ENCODE measurements at places on chromosomes 2 and 18.

DNA sequence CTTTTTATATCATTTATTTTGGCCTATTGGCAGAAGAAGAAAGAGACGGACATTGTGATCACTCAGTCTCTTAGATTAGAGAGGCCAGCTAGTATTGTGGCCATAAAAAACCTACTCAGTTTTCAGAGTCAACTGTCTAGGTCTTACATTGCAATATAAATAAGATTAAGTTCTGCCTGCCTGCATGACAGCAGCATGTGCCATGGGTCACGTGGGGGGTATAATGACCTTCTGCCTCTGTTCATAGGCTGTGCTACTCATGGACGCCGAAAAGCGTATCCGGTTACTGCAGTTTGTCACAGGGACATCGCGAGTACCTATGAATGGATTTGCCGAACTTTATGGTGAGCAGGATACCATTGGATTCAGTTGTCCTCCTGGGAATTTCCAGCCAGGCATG lies 238.5 kb downstream of the ALPK2 start:
- DNase-seq = no peak

DNA sequence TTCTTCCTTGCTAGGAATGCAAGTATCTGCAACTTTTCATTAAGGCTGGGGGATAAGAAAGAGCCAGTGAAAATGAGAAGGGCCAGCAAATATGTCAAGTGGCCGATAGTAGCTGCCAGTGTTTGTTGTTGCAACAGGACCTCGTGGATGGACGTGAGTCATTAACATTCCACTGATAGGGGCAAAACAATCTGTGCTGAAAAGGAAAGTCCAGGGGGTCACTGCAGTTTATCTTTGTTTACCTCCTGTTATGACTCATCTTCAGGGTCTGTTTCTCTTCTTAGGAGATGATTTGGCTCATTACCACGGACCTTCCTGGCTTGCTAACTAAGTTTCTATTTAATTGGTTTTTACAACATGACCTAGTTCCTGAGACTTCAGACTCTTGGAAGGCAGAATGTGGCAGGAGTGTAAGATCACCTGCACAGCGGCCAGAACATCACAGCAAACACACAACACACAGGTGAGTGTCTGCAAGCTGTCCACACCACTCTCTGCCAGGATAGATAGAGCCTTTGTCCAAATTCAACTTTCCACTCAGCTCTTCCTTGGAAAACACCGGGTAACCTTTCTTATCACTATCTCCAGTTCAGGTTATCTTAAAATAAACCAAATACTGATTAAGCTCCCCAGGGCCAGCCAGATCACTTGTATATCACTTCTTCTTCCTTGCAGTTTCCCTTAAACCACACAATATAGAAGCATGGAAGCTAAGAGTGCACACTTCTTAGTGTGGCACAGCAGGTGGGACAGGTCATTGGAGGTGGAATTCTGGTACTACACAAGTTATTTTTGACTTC lies 157.5 kb upstream of the LMAN1 start:
- DNase-seq = no peak

- DNase-seq = no peak
Measured at GRCh38 chr2:137357634-137358033, 592.3 kb downstream of the THSD7B start.

DNA sequence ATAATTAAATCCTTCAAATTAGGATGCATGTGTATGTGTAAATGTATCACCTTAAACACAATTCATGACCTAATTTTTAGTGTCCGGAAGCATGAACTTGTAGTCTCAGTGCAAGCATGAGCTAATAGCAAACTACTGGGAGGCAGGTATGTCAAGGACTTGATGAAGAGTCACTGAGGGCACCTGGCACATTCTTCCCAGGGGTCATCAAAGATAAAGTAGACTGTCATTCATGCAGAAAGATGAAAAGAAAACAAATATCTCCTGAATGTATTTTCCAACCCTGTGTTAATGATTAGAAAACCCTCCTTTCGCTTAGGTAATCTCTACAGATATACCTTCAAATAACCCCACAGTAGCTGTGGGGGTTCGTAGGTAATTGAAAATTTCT lies 234.9 kb downstream of the SOCS6 start:
- DNase-seq = no peak

DNA sequence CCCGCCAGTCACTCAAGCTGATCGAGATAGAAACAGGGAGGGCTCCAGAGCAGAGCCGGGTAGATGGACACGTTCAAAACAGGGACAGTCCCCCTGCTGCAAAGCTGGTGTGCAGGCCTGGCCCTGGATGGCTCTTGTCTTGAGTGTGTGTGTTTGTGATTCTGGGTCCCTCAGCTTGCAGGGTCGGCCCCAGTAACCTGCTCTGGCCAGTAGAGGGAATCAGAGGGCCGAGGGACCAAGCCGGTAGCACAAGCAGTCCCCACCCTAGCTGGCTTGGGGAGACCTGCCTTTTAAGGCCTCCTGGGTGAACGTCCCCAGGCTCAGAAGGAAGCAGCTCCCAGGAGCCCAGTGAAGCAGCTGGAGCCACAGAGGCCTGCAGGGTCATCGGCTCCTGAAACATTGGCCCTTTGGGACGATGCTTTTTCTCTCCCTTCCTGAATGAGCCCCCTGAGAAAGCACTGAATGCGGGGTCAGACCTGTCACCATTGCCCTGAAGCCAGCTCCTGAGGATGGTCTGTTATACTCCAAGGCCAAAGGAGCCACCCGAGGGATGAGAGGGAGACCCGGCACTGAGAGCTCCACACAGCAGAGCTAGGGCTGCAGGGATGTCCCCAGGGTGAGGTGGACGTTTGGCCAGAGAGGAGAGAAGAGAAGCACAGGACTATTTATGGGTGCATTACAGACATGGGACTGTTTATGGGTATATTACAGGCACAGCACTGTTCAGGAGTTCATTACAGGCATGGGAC lies 15.4 kb upstream of the MLPH start:
- peak; percentile 30 for DNase-seq

DNA sequence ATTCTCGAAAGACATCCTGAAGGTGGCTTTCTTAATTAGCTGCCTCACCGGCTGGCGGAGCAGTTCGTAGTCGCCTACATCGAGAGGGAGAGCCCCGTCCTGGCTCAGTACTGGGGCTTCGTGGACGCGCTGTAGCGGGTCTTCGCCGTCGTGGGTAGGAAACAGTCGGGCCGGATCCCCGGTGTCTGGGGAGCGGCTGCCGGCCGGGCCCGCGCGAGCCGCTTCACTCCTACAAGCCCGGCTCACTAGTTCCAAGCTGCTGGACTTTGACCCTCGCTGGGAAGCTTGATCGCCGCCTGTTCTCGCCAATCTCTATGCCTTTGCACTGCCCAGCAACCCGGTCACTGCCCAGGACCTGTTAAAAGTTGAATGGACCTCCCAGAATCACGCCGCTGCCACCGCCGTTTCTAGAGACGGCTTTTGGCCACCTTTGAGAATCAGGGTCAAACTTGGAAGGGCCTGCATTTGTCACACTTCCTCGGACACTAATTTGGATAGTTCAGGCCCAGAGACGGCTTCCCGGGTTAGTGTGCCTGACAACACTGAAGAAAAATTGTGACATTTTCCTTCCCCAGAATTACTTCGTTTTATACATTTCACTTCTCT lies 41.4 kb upstream of the AKAIN1 start:
- DNase-seq = peak; percentile 40

- no peak for DNase-seq
Measured at GRCh38 chr2:170377500-170378207, 199.7 kb downstream of the MYO3B start.

GRCh38 chr2:219440388-219441256 lies 6.0 kb downstream of the SPEG start:
- DNase-seq = no peak

DNA sequence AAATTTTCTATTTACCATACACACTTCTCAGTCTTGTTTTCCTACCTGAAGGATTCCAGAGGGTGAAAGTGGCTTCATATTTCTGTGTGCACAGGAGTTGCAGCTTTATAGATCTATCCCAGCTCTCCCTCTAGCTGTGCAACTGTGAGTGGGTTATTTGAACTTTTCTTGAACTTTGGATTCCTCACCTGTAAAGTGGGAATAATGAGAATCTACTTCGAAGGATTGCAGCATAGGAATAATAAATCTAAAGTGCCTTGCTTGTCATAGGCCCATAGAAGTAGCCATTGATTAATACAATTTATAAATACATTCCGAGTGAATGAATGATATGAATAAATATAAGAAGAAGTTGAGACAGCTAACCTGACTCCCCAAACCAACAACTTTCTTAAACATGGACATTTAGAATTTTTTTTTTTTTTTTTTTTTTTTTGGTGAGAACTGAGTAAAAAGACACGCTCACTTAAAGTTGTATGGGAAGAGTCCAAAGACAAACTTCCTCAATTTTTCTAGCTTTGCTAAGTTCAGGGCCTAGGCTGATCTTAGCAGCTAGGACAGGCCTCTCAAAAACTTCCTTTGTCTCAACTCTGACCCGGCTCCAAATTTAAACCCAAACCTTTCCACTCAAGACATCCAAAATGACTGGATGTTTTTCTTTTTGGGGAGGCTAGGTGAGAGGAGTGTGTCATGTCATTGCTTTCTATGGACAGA lies 203.3 kb upstream of the FBXO11 start:
- no peak for DNase-seq

- DNase-seq = no peak
Measured at GRCh38 chr18:33840212-33840593, 262.2 kb downstream of the ASXL3 start.

GRCh38 chr2:229475778-229476177 lies 204.7 kb upstream of the PID1 start:
- no peak for DNase-seq

DNA sequence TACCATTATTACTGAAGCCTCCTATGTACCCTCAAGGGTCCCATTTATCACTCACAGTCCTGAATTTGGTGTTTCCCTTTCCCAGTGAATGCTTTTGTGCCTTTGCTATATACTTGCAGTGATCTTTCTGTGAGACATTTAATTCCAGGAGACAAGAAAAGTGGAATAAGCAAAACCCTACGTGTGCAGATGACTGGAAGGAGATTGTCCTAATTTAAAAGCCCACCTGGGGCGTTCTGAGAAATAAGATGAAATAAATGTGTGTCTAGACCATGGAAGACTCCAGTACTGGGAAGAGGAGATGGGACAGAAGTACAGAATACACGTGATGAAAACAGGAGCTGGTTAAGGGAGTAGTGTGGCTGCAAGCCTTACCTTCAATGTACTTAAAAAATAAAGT lies 19.3 kb downstream of the TYMS start:
- DNase-seq = no peak

- DNase-seq = no peak
Measured at GRCh38 chr18:42305869-42306593, 351.0 kb downstream of the PIK3C3 start.

GRCh38 chr2:238155051-238155760 lies 3.6 kb upstream of the ERFE start:
- DNase-seq = no peak

- no peak for DNase-seq
Measured at GRCh38 chr2:147499785-147500184, 345.0 kb upstream of the ACVR2A start.

- no peak for DNase-seq
Measured at GRCh38 chr2:239198221-239198620, 202.6 kb downstream of the HDAC4 start.

- DNase-seq = no peak
Measured at GRCh38 chr2:26345283-26345544, 729 bp upstream of the SELENOI start.

DNA sequence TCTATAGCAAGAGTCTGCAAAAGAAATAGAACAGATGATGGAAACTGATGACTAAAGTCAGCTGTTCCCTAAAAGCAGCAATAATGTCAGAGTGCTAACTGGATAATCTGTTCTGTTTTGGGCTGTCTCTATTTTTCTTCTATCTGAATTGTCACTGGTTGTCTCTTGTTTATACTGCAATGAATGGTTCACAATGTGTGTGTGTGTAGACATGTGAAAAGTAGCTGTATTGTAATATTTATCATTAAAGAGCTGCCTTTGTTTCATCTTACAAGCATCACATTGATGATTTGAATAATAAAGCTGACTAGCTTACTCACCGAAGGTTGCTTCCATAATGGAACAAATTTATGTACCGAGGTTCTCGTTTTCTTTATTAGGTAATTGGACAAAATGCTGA lies 456.0 kb upstream of the ZEB2 start:
- DNase-seq = no peak

- peak; percentile 86 for DNase-seq
Measured at GRCh38 chr2:240565333-240566202, 2.7 kb upstream of the RNPEPL1 start.

DNA sequence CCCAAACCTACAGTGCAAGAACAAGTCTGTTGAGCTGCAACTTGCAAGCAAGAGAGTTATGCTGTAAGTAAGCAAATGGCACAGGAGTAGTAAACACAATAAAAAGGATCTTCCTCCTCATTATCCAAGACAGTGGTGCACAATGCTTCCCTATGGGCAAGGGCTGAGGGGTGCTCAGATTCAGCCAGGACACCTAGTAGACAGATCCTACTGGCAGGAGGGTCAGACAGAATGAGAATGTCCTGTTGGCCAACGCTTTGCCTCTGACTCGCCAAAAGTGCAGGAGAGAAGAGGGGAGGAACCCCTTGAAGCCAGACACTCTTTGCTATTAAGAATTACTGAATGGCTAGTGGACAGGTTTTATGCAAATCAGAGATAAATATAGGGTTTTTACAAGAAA lies 280.4 kb upstream of the SESTD1 start:
- no peak for DNase-seq

DNA sequence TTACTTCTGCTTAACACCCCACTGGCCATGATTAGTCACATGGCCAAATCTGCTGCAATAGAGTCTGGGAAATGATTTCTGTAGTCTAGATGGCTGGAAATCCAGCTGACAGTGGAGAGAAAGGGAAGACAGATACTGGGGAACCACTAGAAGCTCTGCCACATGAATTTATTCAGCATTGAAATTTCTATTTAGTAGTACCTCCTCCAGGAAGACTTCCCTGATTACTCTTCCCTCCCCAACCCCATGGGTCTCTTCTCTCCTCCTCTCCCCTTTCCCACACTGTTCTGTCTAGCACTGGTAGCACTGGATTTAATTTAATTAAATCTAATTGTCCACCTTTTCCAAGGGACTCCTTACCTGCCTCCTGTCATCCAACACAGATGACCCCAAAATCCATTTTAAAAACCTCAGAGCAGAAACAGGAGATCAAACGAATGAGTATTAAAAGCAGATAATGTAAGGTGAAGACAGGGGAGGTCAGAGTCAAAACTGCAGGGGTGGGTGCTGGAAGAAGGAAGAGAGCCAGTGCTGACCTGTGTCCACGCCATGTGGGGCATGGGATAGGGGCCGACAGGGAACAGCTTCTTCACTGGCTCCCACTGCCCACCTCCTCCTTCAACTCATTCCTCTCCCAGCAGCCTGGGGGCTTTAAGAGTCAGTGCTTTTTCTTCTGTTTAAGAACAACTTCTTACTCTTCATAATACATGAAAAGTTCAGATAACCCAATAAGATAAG lies 169.2 kb upstream of the HS6ST1 start:
- no peak for DNase-seq

DNA sequence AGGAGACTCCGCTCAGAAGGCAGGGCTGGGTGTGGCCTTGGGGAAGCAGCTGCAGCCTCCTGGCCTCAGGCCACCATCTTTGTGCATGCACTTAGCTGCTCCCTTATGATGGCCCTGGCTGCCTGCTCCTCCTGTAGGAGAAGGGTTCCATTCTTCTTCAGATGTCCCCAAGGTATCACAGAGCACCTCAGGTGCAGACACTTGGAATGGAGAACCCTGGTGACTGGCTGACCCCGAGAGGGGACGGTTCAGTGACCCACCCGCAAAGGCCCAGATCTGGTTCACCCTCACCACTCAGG lies 9.6 kb downstream of the GPAT2 start:
- no peak for DNase-seq

GRCh38 chr2:85669549-85669948 lies 1.6 kb upstream of the SFTPB start:
- no peak for DNase-seq
